MG63 (cell line): ENCODE measurements at places on chromosomes 3 and 15. TPM values are rescaled to one million over a fixed set of nuclear protein-coding genes. Genes with fewer than 3 reads are reported as not detected.

DNA sequence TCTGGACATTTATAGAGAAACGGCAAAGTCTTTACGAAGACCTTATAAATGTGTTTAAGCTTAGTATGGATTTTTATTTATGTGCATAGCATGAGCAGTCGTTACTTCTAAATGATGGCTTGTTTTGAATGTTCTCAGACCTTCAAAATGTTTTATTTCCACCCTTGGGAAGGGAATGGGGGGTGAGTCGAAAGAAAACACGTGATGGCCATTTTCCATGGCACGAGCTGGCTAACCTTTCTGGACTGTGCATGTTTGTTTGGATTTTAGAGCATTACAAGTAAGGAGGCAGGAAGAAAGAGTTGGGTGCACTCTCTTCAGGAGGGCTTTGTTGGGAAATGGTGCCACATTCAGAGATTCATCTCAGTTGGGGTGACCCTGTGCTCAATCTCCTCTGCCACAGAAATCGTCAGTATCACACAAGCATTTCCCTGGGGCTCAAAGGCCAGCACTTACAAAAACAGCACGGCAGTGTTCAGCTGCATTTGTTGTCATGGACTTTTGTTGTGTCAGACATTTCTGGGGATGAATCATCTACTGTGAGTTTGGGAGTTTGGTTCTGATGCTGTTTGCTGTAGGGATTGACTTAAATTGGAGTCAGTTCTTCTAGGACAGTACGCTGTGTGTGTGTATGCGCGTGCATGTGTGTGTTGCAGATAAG, 52.3 kb upstream of the ADAMTS9 start:
- DNase-seq: no peak

GRCh38 chr3:17399586-17399985, 342.8 kb downstream of the TBC1D5 start:
- no peak for DNase-seq

DNA sequence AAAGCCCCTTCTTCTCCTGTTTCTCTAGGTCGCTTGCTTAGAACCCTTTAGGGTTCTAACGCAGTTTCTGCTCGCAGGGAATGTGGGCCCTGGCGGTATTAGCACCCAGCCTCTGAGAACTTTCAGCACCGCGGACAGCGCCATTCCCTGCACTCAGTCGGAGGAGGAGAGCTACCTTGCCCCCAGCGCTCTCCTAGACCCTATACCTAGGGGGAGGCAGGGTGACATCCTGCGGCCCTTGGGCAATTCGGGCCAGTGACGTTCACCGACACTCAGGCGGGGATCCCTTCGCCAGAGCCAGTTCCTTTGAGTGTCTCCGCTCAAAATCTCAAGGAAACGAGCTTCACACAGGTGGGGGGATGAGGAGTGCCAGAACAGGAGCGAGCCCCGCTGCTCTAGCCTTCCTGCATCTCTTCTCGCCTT, 1.3 kb downstream of the SLC7A14 start:
- peak; percentile 50 for DNase-seq

The RNF7 gene
- total RNA-seq: 92.2 and 127 TPM in 2 replicates

The CHRNA7 gene
- total RNA-seq: 0.20 TPM in 1 of 2 replicates, not detected in the other
